Ascending aorta (tissue), 2 donors: ENCODE measurements at places on chromosomes 4 and X.

DNA sequence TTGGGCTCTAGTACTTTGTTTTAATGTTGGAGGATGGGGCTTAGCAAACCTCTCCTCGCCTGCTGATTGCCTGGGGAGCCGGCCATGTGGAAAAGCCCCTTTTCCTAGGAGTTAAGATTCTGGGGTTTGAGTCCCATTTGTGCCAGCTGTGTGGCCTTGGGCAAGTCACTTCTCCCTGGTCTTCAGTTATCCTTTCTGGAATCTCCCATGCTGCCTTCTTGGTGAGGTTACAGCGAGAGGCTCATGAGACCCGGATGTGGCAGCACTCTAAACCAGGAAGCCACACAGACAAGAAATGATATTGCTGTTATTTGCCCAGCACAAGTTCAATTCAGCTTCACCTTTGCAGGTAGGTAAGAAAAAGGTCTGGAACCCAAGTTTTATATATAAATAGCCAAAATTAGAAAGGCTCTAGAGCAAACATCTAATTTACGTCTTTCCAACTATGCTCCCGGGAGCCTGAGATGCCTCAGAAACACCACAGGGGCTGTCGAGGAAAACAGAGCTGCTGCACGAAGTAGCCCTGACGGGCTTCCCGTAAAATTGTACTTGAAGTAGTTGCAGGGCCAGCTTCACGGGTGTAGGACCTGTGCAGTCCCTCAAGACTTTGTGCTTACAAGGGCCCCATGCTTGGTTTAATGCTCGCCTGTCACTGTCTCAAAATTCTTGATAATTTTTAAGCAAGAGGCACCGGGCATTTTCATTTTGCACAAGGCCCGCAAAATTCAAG is 8.3 kb upstream of the SASH3 start:
- no peak for DNase-seq

DNA sequence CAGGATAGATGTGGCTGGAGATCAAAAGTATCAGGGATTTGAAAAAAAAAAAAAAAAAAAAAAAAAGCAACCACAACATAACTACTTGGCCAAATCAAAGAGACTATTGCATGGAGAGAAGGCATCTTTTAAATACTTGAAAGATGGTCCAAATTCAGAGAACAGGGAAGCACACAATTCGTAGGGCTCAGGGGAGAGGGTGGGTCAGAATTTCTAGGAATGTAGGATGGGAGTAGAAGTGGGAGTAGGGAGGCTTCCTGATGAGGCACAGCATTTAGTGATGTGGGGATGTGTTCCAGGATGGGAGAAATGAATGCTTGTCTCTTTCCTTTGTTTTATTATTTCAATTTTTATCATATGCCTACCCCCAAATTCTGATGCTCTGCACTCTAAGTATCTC is 36.3 kb downstream of the RTL3 start:
- no peak for DNase-seq

DNA sequence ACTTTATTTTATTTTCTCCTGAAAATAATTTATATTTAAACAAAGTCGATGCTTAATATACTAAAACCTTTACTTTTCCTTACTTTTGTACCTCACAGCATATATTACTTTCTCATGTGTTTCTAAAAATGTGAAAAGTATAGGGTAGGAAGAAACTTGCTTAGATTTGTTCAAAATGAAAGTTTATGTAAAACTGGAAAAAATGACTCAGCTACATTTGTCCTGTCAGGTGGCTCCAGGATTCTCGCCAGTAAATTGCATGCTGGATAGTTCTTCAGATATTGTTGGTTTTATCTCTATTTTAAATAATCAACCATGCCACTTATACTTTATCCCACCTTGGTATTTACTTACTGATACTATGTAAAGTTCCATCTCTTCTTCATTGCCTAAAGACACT is 159.2 kb upstream of the NDST4 start:
- no peak for DNase-seq

GRCh38 chrX:34734383-34734782 is 77.3 kb upstream of the TMEM47 start:
- no peak for DNase-seq

- no peak for DNase-seq
Measured at GRCh38 chr4:68346461-68346860, 3.4 kb downstream of the YTHDC1 start.

GRCh38 chr4:168781926-168782325 is 228.1 kb downstream of the CBR4 start:
- no peak for DNase-seq

- no peak for DNase-seq
Measured at GRCh38 chrX:97416461-97416860, 532.8 kb downstream of the RPA4 start.

DNA sequence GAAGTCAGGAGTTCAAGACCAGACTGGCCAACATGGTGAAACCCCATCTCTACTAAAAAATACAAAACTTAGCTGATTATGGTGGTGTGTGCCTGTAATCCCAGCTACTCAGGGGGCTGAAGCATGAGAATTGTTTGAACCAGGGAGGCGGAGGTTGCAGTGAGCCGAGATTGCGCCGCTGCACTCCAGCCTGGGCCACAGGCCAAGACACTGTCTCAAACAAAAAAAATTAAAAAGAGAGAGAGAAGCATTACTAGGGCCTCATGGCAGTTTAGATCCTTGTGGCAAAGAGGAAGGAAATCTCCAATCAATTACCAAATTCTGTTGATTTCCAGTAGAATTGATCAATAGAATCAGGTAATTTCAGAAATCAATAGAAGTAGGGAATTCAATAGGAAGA is 16.8 kb upstream of the SLC34A2 start:
- DNase-seq: no peak

GRCh38 chrX:71541210-71542022 is 8.5 kb downstream of the OGT start:
- no peak for DNase-seq

DNA sequence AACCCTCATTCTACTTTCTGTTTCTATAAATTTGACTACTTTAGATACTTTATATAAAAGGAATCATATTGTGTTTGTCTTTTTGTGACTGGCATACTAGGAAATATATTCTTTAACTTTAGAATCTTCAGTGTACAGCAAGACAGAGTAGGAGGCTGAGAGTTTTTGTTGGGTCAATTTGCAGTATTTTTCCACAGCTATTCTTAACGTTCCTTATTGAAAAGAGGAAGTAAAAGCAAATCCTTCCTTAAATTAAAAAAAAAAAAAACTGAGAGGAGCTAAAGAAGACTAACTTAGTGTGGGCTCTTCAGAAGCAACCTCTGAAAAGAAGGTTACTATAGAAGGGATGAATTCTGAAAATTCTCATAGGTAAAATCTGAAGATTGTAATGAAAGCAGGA is 1194.6 kb downstream of the ADGRL3 start:
- DNase-seq: no peak

DNA sequence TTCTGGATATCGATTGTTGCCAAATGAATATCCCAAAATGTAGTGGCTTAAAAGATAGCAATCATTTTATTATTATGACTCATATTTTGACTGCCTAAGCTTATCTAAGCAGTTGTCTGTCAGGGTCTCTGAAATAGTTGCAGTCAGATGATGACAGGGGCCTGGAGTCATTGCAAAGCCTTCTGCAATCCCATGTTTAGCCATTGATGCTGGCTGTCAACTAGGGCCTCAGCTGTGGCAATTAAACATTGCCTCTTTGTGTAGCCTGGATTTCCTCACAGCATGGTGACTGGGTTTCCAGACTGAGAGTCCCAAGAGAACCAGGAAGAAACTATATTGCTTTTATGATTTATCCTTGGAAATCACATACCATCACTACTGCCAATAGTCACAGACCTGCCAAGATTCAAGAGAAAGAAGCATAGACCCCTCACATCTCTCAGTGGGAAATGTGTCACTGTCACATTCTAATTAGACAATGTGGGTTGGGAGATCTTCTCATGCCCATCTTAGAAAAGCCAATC is 227.3 kb upstream of the NOCT start:
- DNase-seq: no peak

GRCh38 chr4:98664959-98665358 is 6.5 kb upstream of the TSPAN5 start:
- no peak for DNase-seq

DNA sequence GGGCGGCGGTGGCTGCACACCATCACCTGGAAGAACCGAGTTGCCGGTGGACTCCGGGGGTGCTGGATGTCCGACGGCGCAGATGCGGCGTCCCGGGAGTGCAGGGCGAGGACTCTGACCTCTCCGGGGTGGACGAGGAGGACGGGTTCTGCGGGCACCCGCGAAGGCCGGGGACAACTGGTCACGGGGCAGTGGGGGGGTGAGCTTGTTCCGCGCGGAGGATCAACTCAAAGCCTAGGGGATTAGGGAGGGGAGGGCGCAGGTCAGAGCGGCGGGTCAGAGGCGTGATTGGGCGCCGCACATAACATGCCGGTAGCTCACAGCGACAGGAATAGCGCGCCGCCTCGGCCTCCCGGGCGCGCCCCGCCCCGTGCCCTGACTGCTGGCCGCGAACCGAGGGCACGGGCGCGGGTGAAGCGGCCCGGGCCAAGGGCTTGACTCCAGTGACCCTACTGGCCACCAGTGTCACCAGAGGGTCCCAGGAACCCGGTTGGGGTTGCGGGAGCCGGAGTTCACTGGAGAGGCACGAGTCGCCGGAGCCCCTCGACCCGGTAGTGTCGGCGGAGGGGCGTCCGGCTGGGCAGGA is at the start of gene KLHL34:
KLHL34 (minus strand) TSS at position 179 of the 586 bp plus-strand sequence. CDS start 542 bp downstream, outside the sequence.
- DNase-seq: no peak

DNA sequence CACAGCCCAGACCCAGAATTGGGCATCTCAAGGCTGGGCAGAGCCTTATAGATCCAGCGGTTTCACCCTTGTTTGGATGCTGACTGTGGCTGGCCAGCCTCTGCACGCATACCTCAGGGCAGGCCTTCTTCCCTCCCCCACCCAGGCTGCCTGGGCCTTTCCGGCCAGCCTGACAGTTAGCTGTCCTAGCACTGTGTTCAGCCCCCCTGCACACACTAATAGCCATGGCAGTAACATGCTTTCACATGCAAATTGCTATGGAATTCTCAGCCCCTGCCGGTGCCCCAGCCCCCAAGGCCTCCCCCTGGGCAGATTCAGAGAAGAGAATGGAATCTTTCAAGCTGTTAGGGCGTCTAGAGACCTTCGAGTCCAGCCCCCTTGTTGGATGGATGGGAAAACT is 17.7 kb downstream of the EFNB1 start:
- no peak for DNase-seq

DNA sequence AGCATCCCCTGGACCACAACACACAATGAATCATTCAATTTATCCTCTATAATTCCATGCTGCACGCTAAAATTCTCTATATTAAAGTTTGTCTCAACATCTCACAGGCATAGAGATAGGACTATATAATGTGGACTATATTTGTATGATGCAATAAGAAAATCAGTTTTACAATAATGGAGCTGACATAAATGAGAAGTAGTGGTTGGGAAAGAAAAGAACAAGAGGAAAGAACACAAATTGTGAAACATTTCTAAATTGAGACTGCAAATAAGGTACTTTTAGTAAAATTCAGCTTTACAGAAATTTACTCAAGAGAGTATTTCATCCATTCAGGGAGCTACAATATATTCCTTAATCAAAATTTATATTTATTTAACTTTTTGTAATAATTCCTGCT is 120.4 kb downstream of the ARAP2 start:
- DNase-seq: no peak

DNA sequence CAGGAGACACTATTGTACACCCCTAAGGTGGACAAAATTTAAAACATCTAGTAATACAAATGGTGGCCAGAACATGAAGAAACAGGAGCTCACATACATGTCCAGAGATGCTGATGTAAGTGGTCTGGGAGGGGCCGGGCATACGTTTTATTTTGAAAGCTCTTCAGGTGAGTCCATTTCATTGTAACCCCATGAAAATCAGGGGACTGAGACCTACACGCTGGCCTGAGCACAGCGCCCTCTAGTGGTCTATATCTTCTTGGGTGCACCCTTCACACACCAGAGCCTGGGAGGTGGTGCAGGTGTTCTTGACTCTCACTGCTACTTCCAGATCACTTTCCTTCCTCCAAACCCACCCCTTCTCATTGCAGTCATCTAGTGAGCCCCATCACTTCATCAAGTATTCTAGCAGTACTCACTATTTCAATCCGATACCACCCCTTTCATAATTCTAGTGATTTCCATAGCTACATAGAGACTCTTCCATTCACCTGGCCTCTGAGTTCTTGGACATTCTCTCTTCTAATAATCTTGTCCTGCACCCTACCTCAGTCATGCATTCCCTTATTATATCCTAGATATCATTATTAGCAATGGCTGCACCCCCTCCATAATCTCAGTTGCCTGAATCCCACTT is 4.3 kb upstream of the TLR6 start:
- no peak for DNase-seq

DNA sequence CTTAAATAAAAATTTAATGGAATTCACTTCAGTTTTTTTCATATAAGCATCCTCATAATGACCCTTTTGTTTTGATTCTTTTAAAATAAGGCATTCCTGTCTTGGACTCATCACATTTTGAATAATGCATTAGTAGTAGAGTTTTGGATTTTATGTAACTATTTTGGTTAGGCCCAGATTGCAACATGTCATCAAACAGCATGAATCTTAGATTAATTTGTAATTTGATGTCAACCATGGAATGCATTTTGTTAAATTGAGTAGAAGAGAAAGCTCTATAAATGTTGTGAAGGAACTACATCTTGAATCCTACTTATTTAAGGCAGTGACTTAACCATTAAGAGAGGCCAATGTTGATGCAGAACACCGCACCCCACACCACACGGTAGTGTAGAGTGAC is 3.1 kb downstream of the DIAPH2 start:
- no peak for DNase-seq

DNA sequence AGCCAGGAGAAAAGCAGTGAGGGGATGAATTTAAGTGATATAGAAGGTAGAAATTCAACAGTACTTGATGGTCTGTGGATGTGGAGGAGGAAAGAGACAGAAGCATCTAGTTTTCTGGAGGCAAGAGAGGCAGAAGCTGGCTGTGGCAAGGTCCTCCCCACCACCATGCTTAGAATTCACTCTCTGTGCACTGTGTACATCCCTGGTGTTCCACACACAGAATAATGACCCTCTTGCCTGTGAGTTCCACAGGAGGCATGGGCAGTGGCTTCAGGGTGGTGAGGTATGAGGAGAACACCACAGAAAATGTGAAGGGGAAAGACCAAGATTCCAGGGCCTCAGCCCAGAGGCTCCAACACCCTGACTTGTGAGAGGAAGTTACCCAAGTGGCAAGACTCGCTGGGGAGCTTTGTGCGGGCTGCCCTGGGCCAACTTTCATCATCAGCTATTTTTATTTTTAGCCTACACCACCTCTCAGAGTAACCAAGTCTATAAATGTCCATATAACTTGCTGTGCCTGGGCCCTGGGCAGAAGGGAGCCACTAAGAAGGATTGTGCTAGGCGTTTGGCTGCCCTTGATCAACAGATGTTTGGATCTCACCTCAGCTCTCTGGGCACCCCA is 7.8 kb upstream of the INTS6L start:
- no peak for DNase-seq

- DNase-seq: no peak
Measured at GRCh38 chr4:96936886-96937285, 1097.0 kb downstream of the PDHA2 start.
